ENCODE measurements at places on chromosomes 7 and 10. TPM values are rescaled to one million over a fixed set of nuclear protein-coding genes. Genes with fewer than 3 reads are reported as not detected.

The MSMB gene
- not detected for total RNA-seq

The ADCYAP1R1 gene
- total RNA-seq: not detected

The PLCE1 gene
- 0.55 TPM for total RNA-seq

The PTPRN2 gene
- 0.71 TPM for total RNA-seq

Measured in smooth muscle cell of bladder (primary cell).